ENCODE measurements at places on chromosomes 11 and 22. TPM values are rescaled to one million over a fixed set of nuclear protein-coding genes. Genes with fewer than 3 reads are reported as not detected.

Gene CDHR5
- total RNA-seq: not detected

Gene SMIM38
- total RNA-seq: 0.38 TPM

DNA sequence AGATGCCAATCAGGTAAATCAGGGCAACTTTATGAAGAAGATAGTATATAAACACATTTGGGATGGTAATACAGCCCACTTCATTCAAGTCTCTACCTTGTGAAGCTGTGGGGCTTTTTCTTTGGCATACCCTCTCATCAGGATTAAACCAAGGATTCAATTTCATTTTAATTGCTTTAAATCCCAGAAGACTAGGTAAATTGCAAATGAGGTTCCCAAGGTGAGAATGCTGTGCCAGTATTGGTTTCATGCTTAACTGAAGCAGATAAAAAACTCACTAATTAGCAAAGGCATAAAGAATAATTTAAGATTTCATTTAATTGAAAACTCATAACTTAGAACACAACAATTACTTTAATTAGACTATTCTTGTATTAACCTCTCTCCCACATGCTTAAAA is 1218.1 kb downstream of the FAM181B start:
- DNase-seq: no peak

DNA sequence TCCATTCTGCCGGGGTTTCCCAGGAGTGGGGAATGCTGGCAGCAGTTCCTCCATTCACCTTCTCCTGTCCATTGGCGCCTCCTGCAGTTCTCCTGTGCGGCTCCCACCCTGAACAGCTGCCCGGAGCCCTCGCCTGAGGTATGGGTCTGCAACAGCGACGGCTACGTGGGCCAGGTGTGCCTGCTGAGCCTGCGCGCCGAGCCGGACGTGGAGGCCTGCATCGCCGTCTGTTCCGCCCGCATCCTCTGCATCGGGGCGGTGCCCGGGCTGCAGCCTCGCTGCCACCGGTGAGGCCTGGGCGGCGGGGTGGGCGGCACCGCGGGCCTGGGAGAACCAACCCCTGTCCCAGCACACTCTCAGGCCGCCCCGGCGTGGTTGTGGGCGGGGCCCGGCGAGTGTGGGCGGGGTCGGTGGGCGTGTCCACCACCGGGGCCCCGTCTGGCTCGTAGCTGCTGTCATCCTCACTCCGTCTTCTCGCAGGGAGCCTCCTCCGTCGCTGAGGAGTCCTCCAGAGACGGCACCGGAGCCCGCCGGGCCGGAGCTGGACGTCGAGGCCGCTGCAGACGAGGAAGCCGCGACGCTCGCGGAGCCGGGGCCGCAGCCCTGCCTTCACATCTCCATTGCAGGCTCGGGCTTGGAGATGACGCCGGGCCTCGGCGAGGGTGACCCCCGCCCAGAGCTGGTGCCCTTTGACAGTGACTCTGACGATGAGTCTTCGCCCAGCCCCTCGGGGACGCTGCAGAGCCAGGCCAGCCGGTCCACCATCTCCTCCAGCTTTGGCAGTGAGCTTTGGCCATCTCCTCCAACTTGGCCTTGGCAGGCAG is 14.0 kb upstream of the RELT start:
- no peak for DNase-seq

- no peak for DNase-seq
These were observed 113.5 kb upstream of the GUCY1A2 start for GRCh38 chr11:107131756-107132155.

- DNase-seq: no peak
These were observed 60.9 kb upstream of the GAB2 start for GRCh38 chr11:78478536-78478935.

- no peak for DNase-seq
These were observed 26.3 kb upstream of the CCDC90B start for GRCh38 chr11:83312430-83312829.

- no peak for DNase-seq
These were observed 89.8 kb upstream of the LIN7C start for GRCh38 chr11:27596388-27596787.

- DNase-seq: no peak
These were observed 14.7 kb upstream of the IFT27 start for GRCh38 chr22:36790648-36791047.

DNA sequence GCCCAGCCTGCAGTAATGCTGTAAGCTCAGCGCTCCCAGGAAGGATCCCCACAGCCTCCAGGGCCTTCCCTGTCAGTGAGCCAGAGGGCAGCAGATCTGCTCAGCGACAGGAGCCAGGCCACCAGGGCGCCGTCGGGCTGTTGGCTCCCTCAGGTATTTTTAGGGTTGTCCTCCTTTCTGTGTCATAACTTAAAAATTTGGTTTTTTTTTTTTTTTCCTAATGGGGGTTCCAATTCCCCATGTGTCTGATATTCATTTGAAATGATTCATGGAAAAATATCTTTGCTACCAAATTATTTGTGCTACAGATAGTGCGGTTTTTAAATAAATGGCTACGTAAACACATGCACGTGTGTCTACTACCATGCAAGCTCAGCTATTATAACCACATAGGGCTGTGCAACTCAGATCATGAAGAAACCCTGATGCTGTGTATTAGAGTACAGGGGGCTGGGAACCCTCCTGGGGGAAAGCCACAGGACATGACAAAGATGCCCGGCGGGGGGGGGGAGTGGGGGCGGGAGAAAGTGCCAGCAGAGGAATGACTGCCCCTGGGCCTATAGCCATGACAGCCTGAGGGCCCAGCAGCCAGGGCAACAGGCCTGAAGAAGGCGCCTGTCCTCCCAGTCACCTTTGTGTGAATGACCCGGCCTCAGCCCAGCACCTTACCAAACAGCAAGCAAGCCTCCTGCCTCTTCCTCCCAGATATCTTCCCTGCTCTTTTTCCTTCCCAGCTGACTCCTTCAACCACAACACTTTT is 89.3 kb downstream of the NAT10 start:
- DNase-seq: no peak

- no peak for DNase-seq
These were observed 4.0 kb downstream of the PAX6 start for GRCh38 chr11:31806928-31807798.

DNA sequence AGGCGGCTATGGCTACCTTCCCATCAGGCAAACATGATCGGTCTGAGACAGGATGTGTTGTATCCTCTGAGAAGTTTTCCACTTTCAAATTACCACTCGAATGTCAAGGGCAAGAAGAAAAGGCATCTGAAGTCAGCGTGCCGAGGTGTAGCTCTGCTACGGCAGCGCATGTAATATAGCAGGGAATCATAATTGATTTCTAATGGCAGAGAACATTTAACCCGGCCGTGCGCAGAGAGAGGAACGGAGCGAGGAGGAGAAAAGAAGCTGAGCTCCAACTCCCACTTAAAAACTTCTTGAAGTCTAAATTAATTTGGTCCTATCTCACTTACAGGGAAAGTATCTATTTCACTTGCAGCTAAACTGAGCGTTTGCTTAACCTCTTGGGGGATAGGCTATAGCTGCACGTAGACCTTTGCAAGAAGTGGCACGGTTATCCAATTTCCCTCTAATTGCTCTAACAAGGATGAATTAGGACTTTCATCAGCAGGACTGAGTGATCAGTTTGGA is 137.3 kb upstream of the KIRREL3 start:
- DNase-seq: no peak
